ENCODE measurements at places on chromosomes 2 and 18.

DNA sequence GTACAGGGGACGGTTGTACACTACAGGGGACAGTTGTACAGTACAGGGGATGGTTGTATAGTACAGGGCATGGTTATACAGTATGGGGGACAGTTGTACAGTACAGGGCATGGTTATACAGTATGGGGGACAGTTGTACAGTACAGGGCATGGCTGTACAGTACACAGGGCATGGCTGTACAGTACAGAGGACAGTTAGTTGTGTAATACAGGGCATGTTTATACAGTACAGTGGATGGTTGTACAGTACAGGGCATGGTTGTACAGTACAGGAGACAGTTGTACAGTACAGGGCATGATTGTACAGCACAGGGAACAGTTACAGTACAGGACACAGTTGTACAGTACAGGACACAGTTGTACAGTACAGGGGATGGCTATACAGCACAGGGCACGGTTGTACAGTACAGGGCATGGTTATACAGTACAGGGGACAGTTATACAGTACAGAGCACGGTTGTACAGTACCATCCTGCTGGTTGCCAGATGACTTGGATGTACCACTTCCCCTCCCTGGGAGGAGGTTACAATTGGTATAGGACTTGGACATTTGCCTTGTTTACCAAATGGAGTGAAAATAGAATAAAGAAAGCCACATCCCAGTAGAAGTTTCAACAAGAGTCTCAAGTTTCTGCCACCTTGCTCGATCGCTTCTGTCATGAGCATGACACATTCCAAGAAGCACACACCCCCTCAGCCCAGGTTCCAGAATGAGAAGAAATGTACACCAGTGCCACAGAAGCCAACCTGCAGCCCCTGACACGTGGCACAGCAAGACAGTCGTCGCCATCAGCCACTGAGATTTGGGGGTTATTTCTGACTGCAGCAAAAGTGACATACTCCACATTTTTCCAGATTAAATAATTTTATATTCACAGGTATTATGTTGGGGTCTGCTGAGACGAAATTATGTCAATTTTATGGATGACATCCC lies 16.0 kb downstream of the CYRIA start:
- no peak for DNase-seq

DNA sequence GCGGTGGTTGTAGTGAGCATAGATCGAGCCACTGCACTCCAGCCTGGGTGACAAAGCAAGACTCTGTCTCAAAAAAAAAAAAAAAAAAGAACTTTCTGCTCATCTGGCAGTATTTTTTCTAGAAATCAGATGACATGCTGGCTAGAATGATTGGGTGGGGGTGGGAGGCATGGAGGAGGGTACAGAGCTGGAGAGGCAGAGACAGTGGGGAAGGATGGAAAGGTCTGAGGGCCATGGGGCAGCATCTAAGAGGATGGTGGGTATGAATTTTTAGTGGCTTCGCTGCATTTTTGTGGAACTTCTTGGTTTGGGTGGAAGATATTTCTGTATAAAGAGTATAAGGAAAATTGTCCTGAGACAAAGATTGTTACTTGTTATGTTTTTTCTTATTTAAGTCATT lies 23.3 kb downstream of the ARMC9 start:
- no peak for DNase-seq

DNA sequence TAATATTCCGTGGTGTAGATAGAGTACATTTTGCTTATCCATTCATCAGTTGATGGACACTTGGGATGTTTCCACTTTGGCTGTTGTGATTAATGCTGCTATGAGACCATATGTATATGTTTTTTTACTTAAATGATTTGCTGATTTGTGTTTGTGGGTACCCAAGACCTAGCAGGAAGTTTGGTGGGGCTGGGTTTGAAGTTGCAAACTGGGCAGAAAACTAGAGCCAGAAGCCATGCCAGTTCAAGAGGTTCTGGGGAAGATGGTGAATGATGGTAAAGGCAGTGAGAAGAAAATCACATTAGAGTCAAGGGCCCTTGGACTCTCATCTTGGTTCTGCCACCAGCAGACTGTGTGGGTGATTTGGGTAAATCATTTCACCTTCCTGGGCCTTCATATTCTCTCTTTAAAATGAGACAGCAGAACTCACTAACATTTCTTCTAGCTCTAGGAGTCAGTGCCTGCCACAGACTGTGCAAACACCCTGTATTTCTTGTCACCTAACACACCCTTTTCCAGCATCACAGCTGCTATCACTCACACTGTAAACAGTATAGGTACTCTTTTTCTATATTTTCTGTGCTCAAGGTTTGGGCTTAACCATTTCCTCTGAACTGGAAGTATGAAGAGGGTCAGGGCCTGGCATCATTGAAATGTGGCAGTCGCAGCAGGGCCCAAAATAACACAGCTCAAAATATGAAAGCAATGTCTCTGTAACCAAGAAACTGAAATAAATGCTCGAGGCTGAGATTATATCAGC lies 8.4 kb upstream of the CTLA4 start:
- DNase-seq: no peak

GRCh38 chr2:47038656-47039488 lies 116.2 kb downstream of the STPG4 start:
- no peak for DNase-seq

DNA sequence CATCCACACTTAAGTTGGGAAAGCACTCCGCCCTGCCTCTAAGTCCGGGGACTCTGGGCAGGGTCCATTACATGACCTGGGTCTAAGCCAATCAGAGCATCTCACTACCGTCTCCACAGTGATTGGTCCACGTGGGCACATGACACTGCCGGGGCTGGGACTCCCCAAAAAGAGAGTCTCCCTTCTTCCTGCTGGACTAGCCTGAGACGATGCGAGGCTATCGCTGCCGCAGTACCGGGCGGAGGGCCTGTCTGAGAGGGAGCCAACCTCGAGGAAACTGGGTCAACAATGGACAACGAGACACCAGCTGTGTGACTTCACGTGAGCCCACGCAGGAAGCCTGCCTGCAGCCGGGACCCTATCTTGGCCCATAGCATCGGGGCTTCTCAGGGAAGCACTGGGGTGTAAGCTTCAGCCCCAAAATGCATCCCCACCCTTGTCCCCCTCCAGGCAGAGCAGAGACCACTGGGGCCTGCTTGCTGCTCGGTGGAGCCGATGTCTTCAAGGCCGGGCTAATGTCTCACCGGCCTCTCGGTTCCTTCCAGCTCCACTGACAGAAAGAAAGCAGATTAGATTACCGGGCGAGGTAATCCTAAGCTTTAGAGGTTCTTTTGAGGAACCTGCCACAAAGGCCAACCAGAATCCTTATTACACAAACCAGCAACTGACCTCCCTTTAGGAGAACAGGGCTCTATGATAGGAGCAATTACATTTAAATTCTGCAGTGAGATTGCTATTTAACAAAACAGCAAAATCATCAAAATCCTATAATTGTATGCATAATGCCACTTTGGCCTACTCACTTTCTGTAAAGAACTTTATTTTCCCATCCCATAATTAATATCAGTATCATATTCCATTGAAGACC lies 21.3 kb upstream of the COPS8 start:
- no peak for DNase-seq

Measured in thoracic aorta (tissue), 2 donors.